Effector memory CD4-positive, alpha-beta T cell (primary cell): ENCODE measurements at places on chromosomes 4 and X.

GRCh38 chr4:35725131-35725530, 519.2 kb downstream of the ARAP2 start:
- DNase-seq = no peak
- no peaks in the 10 kb centered on the region for H3K27me3 ChIP-seq
- no peaks in the 10 kb centered on the region for H3K4me1 ChIP-seq
- H3K36me3 ChIP-seq = no peaks in the 10 kb centered on the region

- DNase-seq = no peak
- peak overlapping the region; percentile 36 for H3K27ac ChIP-seq
- H3K27me3 ChIP-seq = no peaks in the 10 kb centered on the region
- peak overlapping the region; percentile 57 for H3K4me3 ChIP-seq
These were observed 13.4 kb upstream of the ETDC start for GRCh38 chrX:135295944-135296305.

DNA sequence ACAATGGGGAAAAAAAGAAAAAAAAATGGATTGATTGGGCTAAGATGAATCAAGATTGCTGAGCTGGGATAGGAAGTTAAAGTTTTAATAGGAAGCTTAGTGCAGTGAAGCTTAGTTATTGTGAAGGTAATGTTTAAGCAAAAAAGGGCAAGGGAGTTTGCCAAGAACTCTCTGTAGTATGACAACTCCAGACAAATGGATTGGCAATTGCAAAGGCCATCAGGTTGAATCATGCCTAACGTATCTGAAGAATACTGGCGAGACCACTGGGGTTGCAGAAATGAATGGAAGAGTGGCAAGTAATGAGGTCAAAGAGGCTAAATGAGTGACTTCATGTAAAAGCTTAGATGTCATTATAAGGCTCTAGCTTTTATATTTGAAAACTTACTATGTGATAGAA, 1654.0 kb downstream of the PCDH7 start:
- H3K27me3 ChIP-seq = no peaks in the 10 kb centered on the region
- no peak overlapping the region for H3K27ac ChIP-seq
- no peaks in the 10 kb centered on the region for H3K4me1 ChIP-seq
- no peaks in the 10 kb centered on the region for H3K36me3 ChIP-seq
- no peak overlapping the region for H3K4me3 ChIP-seq

DNA sequence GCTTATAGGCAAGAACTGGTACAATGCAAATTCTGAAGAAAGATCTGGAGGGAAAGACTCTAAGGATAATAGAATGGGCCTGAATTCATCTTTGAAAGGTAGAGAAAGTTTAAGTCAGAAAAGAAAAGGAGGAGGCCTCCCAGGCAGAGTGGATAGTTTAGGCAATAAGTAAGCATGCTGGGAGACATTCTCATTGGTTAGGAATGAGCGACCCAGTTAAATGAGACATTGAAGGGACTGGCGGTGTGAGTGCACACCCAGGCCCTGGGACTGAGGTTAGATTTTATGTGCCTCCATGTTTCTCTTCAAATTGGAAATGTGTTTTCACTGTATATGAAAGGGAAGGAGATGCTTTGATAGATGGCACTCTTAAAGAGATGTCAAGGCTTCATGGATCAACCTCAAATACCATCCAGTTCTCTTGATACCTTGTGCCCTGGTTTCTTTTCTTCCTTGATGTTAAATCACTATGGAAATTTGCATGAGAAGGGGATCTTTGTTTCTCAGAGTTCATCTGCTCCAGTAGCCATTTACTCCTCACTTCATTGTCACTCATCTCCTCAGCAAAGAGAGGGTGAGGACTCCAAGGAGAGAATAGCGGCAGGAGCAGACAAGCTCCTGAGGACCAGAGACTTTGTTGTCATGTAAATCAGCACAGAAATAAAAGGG, 584.2 kb upstream of the INTU start:
- H3K4me1 ChIP-seq = no peaks in the 10 kb centered on the region
- no peaks in the 10 kb centered on the region for H3K36me3 ChIP-seq
- H3K4me3 ChIP-seq = no peak overlapping the region
- DNase-seq = no peak

- H3K4me1 ChIP-seq = no peaks in the 10 kb centered on the region
- no peak for DNase-seq
- no peak overlapping the region for H3K27ac ChIP-seq
- H3K36me3 ChIP-seq = no peaks in the 10 kb centered on the region
- no peak overlapping the region for H3K4me3 ChIP-seq
- no peaks in the 10 kb centered on the region for H3K27me3 ChIP-seq
These were observed 139.2 kb downstream of the NWD2 start for GRCh38 chr4:37383579-37384229.

GRCh38 chr4:73446336-73446938, 10.4 kb downstream of the AFP start:
- H3K36me3 ChIP-seq = no peaks in the 10 kb centered on the region

GRCh38 chrX:41148553-41148952, 63.3 kb downstream of the USP9X start:
- no peak for DNase-seq
- H3K27me3 ChIP-seq = no peaks in the 10 kb centered on the region
- H3K36me3 ChIP-seq = peaks cover 39% of the 10 kb centered on the region
- no peaks in the 10 kb centered on the region for H3K4me1 ChIP-seq
- no peak overlapping the region for H3K27ac ChIP-seq
- no peak overlapping the region for H3K4me3 ChIP-seq

DNA sequence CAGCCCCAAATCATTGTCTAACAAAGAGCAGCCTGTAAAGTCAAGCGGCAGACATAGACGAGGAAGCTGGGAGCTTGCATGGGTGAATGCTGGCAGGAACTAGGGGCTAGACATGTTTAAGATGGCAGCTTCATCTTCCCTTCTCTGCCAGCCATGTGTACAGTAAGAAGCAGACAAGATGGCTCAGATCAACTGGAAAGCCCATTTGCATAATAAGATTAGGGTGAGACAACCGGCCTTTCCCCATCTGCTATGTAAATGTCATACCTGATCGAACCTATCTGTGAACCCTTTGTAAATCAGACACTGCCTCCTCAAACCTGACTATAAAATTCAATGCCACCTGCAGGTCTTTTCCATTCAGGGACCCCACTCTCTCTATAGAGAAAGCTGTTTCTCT, 22.8 kb upstream of the HADH start:
- H3K27me3 ChIP-seq = no peaks in the 10 kb centered on the region
- no peaks in the 10 kb centered on the region for H3K36me3 ChIP-seq
- H3K27ac ChIP-seq = no peak overlapping the region

DNA sequence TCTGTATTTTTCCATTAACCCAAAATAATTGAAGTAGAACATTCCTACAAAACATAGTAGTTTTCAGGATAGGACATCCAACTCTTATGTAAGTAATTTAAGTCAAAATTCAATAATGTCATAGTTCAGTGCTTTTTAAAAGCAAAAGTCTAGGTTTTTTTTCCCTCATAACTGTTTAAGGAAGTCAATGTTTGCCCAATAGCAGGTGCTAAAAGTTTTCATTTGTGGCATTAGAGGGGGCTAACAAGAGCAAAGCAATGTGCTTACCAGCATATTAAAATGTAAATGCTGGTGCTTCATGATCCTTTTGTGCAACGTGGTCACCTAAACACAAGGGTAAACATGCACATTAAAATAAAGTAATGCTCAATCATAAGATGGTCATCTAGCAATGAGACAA, 155.2 kb upstream of the PPP1R2C start:
- H3K4me1 ChIP-seq = peaks cover 15% of the 10 kb centered on the region
- H3K36me3 ChIP-seq = no peaks in the 10 kb centered on the region
- no peak overlapping the region for H3K27ac ChIP-seq
- no peaks in the 10 kb centered on the region for H3K27me3 ChIP-seq

DNA sequence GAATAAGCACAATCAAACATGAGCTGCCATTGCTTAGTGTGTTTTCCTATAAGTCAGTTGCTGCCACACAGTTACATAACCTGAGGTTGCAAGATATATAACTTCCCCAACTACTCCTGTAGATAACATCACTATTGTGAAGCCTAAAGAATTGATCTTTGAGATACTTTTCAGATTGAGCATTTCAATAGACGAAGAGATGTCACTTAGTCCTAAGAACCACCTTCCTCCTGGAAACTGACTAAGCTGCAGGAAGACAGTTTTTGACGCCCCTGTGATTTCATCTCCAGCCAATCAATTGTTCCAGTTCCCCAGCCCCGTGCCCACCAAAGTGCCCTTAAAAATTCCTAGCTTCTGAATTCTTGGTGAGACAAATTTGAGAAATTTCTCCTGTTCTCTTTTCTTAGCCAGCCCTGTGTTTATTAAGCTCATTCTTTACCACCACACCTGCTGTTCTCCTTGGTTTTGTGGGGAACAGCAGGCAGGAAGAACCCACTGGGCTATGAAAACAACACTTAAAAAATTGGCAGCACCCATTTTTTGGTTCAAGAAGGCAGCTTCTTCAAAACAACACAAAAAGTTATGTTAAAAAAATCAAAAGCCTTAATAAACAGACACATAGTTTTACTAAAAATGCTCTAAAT, 317.1 kb upstream of the PABPC4L start:
- H3K27me3 ChIP-seq = no peaks in the 10 kb centered on the region
- H3K4me3 ChIP-seq = no peak overlapping the region
- H3K36me3 ChIP-seq = no peaks in the 10 kb centered on the region
- no peak for DNase-seq
- no peak overlapping the region for H3K27ac ChIP-seq
- H3K4me1 ChIP-seq = no peaks in the 10 kb centered on the region

DNA sequence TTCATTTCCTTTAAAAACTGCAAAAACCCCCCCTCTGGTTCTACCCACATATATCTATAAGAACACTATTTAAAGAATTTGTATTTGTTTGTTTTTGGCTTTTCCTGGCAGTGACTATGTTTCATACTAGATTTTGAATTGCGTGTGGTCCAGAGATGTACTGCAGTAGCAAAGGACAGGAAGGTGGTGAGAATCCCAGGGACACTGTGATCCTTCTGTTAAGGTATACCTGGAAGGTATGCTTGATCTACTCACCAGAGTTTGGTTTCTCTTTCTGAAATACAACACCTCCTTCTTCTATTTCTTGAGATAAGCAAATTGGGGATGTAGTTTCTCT, 129.6 kb upstream of the RASGEF1B start:
- H3K27me3 ChIP-seq = no peaks in the 10 kb centered on the region
- no peaks in the 10 kb centered on the region for H3K36me3 ChIP-seq
- no peaks in the 10 kb centered on the region for H3K4me1 ChIP-seq
- H3K4me3 ChIP-seq = no peak overlapping the region

DNA sequence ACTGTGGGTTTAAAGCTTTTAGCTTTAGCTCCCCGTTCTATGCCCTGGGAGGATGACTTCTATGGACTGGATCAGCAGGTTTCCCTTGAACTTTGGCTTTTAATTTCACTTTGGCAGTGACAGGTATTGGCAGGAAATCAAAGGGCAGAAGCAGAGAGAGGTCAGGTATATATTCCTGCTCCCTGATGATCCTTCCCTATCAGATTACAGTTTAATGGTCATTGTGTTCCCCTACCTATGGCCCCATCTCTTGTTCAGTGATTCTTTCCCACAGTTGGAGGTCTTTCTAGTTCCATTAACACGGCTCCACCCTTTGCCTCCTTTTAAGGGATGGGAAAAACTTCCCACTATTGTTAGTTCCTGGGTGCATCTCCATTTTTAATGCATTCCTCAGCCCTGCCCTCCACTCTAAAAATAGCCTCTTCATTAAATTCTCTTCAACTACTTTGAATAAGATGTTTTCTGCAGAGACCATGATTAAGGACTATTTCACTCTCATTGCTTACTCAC, 107.8 kb upstream of the TMEM47 start:
- H3K27ac ChIP-seq = no peak overlapping the region
- no peak for DNase-seq
- H3K36me3 ChIP-seq = no peaks in the 10 kb centered on the region
- no peaks in the 10 kb centered on the region for H3K27me3 ChIP-seq

DNA sequence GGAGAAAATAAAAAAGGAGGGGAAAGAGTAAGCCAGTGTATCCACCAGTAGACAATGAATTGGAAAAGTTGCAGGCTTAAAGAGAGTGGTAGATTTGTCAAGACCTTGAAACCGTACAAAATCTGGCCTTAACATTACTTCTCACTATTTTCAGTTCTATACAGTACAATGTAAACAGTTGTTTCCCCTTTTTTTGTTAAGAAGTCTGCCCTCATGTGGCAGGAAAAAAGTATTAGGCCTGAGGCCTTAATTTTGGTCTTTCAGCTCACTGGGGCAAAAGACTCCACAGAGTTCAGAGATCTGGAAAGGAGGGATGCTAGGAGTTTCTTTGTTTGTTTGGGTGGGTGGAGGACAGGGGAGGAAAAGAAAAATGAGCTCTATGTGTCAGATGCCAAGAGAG, 92.8 kb upstream of the CCDC160 start:
- no peak for DNase-seq
- H3K4me3 ChIP-seq = no peak overlapping the region
- no peaks in the 10 kb centered on the region for H3K36me3 ChIP-seq
- no peaks in the 10 kb centered on the region for H3K4me1 ChIP-seq

DNA sequence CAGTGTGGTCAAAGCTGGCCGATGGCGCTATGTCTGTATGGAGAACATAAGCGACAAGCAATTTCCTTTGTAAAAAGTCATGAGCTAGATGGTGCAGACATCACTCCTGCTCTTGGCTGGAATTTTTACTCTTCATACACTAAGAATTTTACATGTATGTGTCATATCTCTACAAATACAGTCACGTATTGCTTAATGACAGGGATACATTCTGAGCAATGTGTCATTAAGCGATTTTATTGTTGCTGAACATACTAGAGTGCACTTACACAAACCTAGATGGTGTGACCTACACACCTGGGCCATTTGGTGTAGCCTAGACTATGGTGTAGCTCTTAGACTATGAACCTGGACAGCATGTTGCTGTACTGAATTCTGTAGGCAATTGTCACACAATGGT, 185.4 kb downstream of the SOWAHB start:
- no peak overlapping the region for H3K27ac ChIP-seq
- H3K4me1 ChIP-seq = no peaks in the 10 kb centered on the region
- no peak overlapping the region for H3K4me3 ChIP-seq
- no peaks in the 10 kb centered on the region for H3K27me3 ChIP-seq

DNA sequence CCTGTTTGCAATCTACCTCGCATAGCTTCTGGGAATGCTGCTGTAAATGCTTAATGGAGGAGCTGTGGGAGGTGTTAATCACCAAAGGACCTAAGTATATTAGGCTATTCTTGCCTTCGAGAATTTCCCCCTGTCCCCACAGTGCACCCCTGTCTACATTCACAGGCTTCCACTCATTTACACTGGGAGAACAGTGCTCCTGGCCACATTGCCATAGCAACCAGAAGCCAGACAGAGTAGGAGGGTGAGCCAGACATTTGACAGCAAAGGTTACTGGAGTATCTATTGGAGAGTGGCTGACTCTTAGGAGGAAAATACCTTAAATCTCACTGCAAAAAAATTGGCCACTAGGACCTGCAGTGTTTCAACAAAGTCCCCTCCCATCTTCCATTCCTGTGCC, 185.9 kb upstream of the PBDC1 start:
- no peaks in the 10 kb centered on the region for H3K4me1 ChIP-seq
- H3K27me3 ChIP-seq = no peaks in the 10 kb centered on the region
- H3K4me3 ChIP-seq = no peak overlapping the region
- H3K36me3 ChIP-seq = no peaks in the 10 kb centered on the region
- no peak for DNase-seq

- H3K27me3 ChIP-seq = no peaks in the 10 kb centered on the region
- H3K4me3 ChIP-seq = no peak overlapping the region
- no peaks in the 10 kb centered on the region for H3K36me3 ChIP-seq
- H3K27ac ChIP-seq = no peak overlapping the region
- no peaks in the 10 kb centered on the region for H3K4me1 ChIP-seq
These were observed 334.0 kb upstream of the NDST3 start for GRCh38 chr4:117700111-117700892.
